Brain pericyte (primary cell): ENCODE measurements at places on chromosomes 6 and 20.

GRCh38 chr20:20812136-20812535 lies 99.7 kb upstream of the RALGAPA2 start:
- no peak for DNase-seq

DNA sequence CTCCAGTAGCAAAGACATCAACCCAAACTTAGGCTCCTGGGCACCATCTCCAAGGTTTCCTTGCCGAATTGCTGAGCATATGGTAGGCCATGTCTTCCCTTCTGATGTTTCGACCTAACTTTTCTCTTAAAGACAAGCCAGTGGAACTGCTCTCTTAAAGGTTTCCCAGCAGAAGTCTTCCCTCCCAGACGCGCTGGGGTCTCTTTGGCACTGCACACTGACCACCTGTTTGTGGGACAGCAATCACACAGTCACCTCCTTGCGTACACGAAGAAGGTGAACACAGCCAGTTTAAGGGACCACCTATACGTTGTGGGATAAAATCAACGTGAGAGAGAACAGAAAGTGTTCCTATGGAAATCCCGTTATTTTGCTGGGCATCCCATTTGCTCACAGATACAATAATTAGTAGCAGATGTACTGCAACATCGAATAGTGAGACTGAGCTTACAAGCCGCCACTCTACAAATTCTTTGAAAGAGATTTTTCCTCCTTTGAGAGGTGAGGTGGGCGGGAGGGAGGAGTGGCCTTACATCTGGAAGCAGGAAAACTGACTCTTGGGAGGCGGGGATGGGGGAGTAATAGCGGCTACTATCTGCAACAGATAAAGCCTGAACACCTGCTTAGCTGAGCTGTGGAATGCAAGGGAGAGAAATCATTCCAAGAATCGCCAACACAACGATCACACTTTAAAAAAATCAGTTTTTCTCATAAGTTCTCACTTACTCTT lies 9.9 kb downstream of the GRIK2 start:
- no peak for DNase-seq

DNA sequence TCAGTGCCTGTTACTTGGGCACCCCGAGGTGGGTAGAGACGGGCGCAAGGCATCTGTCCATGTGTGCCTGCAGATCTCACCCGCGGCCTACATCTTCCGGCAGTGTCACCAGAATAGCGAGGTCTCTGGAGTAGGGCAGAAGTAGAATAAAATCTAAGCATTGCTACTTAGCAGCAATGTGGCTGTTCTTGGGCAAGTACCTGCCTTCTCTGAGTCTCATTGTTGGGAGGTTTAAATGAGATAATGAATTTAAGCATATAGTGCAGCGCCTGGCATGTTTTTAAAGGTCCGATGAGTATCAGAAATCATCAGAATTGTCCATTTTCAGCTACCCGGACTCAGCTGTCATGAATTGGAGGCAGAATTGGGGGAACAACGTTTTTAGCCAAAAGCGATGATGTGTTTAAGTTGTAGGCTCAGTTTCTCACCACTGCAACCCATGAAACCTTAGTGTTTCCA lies 800 bp downstream of the ABCC10 start:
- no peak for DNase-seq

- DNase-seq: no peak
These were observed 29.5 kb upstream of the SDHAF4 start for GRCh38 chr6:70537266-70537665.

- DNase-seq: no peak
These were observed 214.2 kb downstream of the TBC1D7 start for GRCh38 chr6:13113981-13114593.
